ENCODE measurements at places on chromosomes 12 and 14.

DNA sequence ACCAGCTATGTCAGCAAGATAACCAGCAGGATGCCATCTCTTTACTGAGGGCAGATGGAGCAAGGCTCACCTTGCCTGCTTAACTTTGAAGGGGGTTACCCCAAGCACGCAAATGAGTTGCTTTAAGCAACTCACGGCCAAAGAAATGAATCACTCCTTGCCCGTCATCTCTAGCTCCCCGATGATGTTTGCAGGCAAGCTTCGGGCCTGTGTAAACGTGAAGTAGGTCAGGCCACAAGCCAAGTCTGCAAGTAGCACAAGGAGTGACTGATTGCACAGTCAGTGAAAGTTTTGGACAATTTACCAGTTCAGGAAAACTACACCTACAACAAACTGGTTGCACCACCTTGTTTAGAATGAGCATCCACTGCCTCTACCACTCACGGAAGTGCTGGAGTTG, 699.7 kb upstream of the TBX3 start:
- DNase-seq: peak; percentile 25

- DNase-seq: no peak
Measured at GRCh38 chr12:26431211-26431610, 235.8 kb downstream of the SSPN start.

- DNase-seq: peak; percentile 95
Measured at GRCh38 chr12:49507139-49507538, 31.7 kb upstream of the KCNH3 start.

DNA sequence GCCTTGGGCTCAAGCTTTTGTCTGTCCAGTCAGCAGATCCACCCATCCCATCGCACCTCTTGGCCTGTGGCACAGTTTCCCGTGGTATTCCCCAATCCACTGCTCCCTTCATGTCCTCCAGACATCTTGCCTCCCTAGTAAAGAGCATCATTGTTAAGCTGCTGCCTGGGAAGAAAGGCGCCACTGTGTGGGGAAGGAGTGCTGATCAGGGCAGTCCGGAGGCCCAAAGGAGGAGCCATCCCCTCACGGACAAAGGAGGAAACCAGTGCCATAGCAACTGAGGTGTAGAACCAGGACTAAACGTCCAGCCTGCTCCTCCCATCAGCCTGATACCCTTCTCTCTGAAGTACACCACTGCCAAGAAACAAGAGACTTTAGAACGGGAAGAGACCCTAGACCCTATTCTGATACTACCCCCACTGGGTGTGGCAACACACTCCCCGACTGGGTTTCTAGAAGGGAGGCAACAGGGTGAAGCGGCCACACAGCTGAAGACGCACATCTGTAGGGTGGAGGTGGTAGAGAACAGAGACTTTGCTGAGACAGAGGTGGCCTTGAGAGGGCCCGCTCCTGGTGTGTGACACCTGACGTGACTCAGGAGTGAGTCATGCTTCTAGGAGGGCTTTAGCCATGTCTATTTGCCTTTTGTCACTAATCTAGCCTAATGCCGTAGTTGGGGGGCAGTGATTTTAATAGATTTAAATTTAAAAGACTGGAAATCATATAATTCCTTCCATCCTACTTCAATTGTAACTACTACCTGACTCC, 185.0 kb downstream of the DPF3 start:
- no peak for DNase-seq

GRCh38 chr14:38208618-38209562, 1.2 kb downstream of the SSTR1 start:
- peak; percentile 89 for DNase-seq

- no peak for DNase-seq
Measured at GRCh38 chr14:27223906-27224305, 626.1 kb upstream of the NOVA1 start.
